ENCODE measurements at places on chromosomes 16 and 17.
A peak's percentile ranks its signal among the peaks of the same experiment; 100 is the strongest.

DNA sequence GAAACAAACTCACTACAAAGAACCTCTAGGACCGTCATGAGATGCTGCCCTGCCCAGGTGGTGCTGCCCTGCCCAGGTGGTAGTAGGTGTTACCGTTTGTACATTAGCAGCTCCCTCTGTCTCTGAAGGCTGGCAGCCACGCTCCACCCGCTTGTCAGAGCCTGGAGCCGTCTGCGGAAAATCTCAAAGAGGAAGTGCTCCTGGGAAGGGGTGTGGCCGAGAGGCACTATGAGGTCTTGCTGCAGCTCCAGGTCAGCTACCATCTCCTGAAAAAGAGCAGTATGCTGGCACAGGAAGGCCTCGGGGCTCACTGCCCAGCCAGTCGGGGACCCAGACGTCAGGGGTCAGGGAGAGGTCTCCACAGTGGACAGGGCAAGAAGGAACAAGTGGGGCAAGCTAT is 28.3 kb downstream of the ZNF276 start:
- no peak overlapping the region for H3K27ac ChIP-seq
- H3K4me3 ChIP-seq = no peak overlapping the region
- no peaks in the 10 kb centered on the region for H3K27me3 ChIP-seq
- DNase-seq = no peak

GRCh38 chr17:76617838-76618237 is 25.7 kb downstream of the ST6GALNAC1 start:
- H3K27me3 ChIP-seq = peaks cover 4% of the 10 kb centered on the region
- H3K4me1 ChIP-seq = no peaks in the 10 kb centered on the region
- DNase-seq = no peak
- H3K27ac ChIP-seq = no peak overlapping the region

DNA sequence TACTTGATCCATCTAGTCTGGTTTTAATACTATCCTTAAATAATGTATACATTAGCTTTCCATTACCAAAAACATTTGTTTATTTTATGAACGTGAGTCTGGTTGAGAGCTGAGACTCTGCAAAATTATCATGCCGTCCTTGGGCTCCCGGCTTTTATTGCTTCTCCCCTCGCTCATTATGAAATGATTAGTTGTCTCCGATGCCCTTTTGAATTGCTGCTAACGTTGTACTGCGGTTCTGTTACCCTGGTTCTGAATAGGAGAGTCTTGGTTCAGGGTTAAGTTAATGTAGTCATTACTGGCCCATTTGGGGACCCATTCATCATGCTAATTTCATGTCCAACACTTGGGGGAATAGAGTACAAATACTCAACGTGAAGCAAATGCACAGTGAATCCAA is 12.8 kb downstream of the XYLT1 start:
- peaks cover 21% of the 10 kb centered on the region for H3K4me1 ChIP-seq
- DNase-seq = no peak
- H3K36me3 ChIP-seq = no peaks in the 10 kb centered on the region
- no peak overlapping the region for H3K27ac ChIP-seq
- no peak overlapping the region for H3K4me3 ChIP-seq

- H3K4me3 ChIP-seq = no peak overlapping the region
- DNase-seq = no peak
- H3K4me1 ChIP-seq = no peaks in the 10 kb centered on the region
- H3K36me3 ChIP-seq = peaks cover 33% of the 10 kb centered on the region
- H3K27me3 ChIP-seq = no peaks in the 10 kb centered on the region
Observed at GRCh38 chr17:67080804-67081203, 36.5 kb downstream of the CACNG1 start.

DNA sequence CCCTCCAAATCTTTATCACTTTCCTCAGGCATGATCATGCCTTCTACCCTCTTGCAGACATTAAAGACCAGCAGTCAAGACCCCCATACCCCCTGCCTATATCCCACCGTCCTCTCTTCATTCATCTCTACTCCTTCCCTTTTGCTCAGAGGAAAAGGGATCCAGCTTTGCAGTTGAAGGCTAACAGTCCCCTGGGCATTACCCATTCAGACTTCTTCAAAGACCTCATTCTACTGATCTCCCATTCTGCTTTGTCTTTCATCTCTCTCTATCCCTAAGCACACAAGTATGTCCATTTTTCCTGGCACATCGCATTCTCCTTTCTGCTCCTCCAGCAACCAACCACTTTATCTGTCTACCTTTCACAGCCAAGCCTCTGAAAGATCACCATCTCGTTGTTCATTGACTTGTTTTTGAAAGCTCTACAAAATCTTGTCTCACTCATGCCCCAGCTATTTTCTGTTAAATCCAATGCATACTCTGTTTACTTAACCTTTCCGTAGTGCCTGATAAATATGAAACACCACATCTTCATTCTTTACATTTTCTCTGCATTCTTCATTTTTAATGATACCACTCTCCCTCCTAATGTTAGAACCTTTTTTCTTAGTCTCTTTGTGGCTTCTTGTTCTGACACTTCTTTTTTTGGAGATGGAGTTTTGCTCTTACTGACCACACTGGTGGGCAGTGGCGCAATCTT is 14.1 kb upstream of the LCMT1 start:
- no peaks in the 10 kb centered on the region for H3K36me3 ChIP-seq
- no peaks in the 10 kb centered on the region for H3K4me1 ChIP-seq
- DNase-seq = no peak

- no peaks in the 10 kb centered on the region for H3K36me3 ChIP-seq
- H3K27ac ChIP-seq = peak overlapping the region; percentile 34
- peaks cover 12% of the 10 kb centered on the region for H3K4me1 ChIP-seq
Observed at GRCh38 chr16:24685539-24686432, 43.7 kb upstream of the TNRC6A start.

DNA sequence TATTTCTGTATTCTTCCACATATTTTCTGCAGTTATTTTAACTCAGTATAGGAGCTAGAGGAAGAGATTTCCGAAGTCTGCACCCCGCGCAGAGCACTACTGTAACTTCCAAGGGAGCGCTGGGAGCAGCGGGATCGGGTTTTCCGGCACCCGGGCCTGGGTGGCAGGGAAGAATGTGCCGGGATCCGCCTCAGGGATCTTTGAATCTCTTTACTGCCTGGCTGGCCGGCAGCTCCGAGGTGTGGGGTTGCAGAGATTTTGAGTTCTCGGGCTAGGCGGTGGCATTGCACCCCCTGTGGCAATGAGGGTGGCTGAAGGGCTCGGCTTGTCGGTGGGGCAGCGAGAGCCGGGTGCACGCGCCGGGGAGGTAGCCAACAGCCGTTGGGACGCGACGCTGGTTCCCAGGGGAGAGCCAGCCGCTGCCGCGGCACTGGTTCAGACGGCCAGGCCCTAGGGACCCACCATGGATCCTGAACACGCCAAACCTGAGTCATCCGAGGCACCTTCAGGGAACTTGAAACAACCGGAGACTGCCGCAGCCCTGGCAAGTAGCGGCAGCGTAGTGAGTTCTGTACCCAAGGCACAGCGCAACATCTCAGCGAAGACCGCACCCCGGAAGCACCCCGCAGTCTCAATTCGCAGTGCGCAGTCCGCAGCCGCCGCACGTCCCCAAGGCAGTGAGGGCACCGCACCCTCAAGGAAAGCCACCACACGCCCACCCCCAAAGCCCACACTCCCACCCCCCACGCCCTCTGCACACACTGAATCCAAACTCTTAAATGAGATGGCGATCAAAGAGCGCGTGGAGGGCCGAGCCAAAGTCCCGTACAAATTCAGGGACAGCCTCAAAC is at the start of gene CMTM1:
TSS of gene CMTM1 (plus strand) at position 389 of the 851 bp plus-strand sequence. CDS start at position 464, 75 bp downstream.
- no peak within 1 kb of the TSS for H3K27ac ChIP-seq
- no peaks in the 10 kb centered on the region for H3K27me3 ChIP-seq
- H3K36me3 ChIP-seq = peaks cover 12% of the 10 kb centered on the region
- H3K4me3 ChIP-seq = no peak within 1 kb of the TSS

- H3K36me3 ChIP-seq = no peaks in the 10 kb centered on the region
- H3K27me3 ChIP-seq = no peaks in the 10 kb centered on the region
- no peak for DNase-seq
- peaks cover 3% of the 10 kb centered on the region for H3K4me1 ChIP-seq
Observed at GRCh38 chr16:86906623-86907022, 328.3 kb downstream of the FOXL1 start.

GRCh38 chr17:76690596-76691280 is 20.0 kb downstream of the MXRA7 start:
- peaks cover 6% of the 10 kb centered on the region for H3K4me1 ChIP-seq
- no peaks in the 10 kb centered on the region for H3K36me3 ChIP-seq
- H3K4me3 ChIP-seq = no peak overlapping the region
- no peaks in the 10 kb centered on the region for H3K27me3 ChIP-seq
- no peak for DNase-seq

DNA sequence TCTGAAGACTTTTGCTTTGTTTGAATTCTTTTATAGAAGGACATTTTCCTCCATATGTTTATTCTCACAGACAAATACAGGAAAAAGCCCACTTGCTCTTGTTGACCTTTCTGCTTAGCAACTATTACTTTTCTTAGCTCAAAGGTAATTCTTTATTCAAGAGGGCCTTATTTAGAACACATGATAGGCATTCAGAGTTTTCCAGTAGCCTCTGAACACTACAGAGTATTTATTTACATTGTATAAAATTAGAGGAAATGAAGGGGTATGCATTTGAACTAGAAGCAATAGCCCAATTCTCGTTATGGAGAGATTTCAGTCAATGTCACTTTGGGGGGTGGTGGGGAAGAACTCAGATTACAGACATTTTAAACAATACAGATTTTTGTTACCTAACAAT is 581.7 kb downstream of the KCNJ2 start:
- no peaks in the 10 kb centered on the region for H3K27me3 ChIP-seq
- no peak overlapping the region for H3K4me3 ChIP-seq
- no peak for DNase-seq
- H3K27ac ChIP-seq = no peak overlapping the region
- H3K4me1 ChIP-seq = no peaks in the 10 kb centered on the region

DNA sequence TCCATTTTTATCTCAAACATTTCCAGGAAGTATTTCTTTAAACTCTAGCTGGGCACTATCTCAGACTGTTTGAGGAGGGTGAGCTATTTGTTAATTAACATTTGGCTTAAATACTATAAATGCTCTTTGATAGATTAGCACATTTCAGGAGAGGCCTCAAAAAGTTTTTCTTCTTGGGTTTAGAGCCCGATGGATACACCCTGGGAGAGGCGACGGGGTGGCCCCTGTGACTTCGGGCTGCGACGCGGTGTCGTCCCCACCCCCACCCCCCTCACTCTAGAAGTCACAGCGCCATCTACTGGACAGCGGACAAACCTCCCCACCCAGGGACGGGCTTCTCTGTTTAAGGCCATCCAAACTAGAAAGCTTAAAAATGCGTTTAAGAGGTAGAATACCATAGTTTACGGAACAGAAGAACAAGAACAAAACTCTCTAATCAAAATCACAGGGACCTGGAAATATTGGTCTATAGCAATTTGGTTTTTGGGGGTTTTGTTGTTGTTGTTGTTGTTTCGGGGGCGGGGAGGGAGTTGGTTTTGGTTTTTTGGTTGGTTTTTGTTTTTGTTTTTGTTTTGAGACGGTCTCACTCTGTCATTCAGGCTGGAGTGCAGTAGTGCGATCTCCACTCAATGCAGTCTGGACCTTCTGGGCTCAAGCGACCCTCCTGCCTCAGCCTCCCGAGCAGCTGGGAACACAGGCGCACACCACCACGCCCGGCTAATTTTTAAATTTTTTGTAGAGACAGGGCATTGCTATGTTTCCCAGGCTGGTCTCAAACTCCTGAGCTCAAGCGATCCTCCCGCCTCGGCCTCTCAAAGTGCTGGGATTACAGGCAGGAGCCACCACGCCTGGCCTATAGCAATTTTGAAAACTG is 254.4 kb downstream of the C16orf95 start:
- peaks cover 47% of the 10 kb centered on the region for H3K4me1 ChIP-seq
- H3K27ac ChIP-seq = peak overlapping the region; percentile 83
- peak; percentile 89 for DNase-seq
- H3K4me3 ChIP-seq = peak overlapping the region; percentile 49
- no peaks in the 10 kb centered on the region for H3K27me3 ChIP-seq
- no peaks in the 10 kb centered on the region for H3K36me3 ChIP-seq

GRCh38 chr17:40026816-40027613 is 11.8 kb downstream of the CSF3 start:
- H3K27me3 ChIP-seq = no peaks in the 10 kb centered on the region
- no peak overlapping the region for H3K4me3 ChIP-seq
- DNase-seq = peak; percentile 76
- peaks cover 72% of the 10 kb centered on the region for H3K36me3 ChIP-seq

GRCh38 chr16:86929057-86929871 is 350.9 kb downstream of the FOXL1 start:
- peak overlapping the region; percentile 13 for H3K4me3 ChIP-seq
- H3K36me3 ChIP-seq = no peaks in the 10 kb centered on the region
- H3K4me1 ChIP-seq = peaks cover 29% of the 10 kb centered on the region
- DNase-seq = peak; percentile 30
- H3K27me3 ChIP-seq = no peaks in the 10 kb centered on the region

- DNase-seq = no peak
- no peaks in the 10 kb centered on the region for H3K27me3 ChIP-seq
- no peak overlapping the region for H3K27ac ChIP-seq
- H3K4me3 ChIP-seq = no peak overlapping the region
- peaks cover 3% of the 10 kb centered on the region for H3K36me3 ChIP-seq
Observed at GRCh38 chr16:57108432-57108831, 16.0 kb downstream of the CPNE2 start.

DNA sequence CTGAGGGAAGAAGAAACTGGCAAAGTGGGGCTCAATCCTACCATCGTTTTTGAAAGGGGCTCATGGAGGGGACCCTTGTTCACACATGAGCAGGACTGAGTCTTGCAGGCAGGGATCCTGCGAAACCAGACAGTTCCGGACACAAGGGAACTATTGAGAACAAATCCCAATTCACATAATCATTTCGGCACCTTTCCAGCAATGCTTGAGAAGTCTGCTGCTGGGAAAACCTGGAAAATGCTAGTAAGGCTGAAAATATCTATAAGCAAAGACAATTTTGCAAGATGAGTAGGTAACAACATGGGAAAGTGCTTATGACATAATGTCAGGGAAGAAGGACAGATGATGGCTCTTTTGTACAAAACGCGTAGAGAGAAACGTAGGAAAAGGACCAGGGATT is 52.1 kb upstream of the BPTF start:
- no peak overlapping the region for H3K27ac ChIP-seq
- H3K4me1 ChIP-seq = no peaks in the 10 kb centered on the region
- H3K4me3 ChIP-seq = no peak overlapping the region
- no peaks in the 10 kb centered on the region for H3K36me3 ChIP-seq
- no peaks in the 10 kb centered on the region for H3K27me3 ChIP-seq

- H3K36me3 ChIP-seq = no peaks in the 10 kb centered on the region
- H3K4me1 ChIP-seq = no peaks in the 10 kb centered on the region
- peak overlapping the region; percentile 65 for H3K27ac ChIP-seq
- H3K27me3 ChIP-seq = no peaks in the 10 kb centered on the region
- no peak for DNase-seq
Observed at GRCh38 chr16:78290872-78291591, 191.6 kb downstream of the WWOX start.

DNA sequence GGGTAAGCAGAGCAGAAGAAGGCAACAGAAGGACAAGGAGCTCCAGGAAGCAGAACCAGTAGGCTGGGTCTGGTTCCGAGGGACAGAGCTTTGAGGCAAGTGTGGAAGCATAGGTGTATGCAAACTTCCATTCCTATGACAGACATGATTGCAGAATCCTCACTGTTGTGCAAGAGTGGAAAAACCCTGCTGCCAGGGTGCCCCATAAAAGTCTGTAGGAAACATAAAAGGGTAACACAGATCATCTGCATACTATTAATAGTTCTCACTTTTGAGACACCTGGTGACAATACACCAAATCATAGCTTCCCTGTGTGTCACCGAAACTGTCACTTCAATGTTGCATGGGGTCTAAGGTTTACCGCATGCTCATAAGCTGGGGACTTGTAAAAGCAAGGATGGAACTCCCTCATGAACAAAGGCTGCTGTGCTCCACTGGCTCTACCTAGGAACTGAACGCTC is 39.7 kb downstream of the ARHGAP17 start:
- peak overlapping the region; percentile 78 for H3K27ac ChIP-seq
- H3K4me1 ChIP-seq = peaks cover 42% of the 10 kb centered on the region
- H3K36me3 ChIP-seq = peaks cover 45% of the 10 kb centered on the region
- DNase-seq = no peak
- no peaks in the 10 kb centered on the region for H3K27me3 ChIP-seq
